Immature natural killer cell (primary cell): ENCODE measurements at places on chromosomes 6 and 20.

GRCh38 chr6:79538106-79538971 lies 1.1 kb upstream of the LCA5 start:
- DNase-seq = no peak

DNA sequence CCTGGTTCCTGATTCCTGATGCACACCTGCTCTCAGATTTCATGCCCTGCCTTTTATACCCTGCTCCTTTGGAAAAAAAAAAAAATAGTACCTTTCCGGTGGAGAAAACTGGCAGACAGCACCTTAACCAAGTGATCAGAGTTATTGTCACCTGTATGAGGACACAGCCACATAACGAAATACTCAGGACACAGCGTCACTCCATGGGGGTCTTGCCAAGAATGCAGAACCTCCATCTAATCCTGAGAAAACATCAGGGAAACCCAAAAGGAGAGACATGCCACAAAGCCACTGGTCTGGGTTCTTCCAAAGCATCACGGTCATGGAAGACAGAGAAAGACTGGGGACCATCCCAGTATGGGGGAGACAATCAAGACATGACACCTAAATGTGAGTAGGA lies 29.1 kb downstream of the BFSP1 start:
- no peak for DNase-seq

DNA sequence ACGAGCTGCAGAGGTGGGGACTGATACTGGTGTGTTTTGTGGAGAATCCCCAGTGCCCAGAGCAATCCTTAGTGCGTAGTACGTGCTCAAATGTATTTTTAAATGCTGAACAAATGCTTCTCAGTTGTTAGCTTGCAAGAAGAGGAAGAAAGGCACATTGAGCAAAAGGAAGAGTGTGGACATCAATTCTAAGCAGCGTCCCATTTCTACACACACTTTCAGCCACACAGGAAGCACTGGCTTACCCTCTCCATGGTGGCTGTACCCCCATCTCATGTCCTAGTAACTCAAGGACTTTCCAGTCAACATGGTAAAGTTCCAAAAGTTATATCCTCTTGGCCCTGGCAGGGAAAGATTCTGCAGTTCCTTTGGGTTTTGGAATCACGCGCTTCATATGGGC lies 98.8 kb upstream of the NXT1 start:
- DNase-seq = no peak

GRCh38 chr6:74091136-74091793 lies 395.3 kb downstream of the CD109 start:
- DNase-seq = no peak

GRCh38 chr6:37675606-37676005 lies 22.1 kb downstream of the MDGA1 start:
- DNase-seq = no peak

- DNase-seq = no peak
Measured at GRCh38 chr6:146775220-146775619, 176.4 kb downstream of the ADGB start.

DNA sequence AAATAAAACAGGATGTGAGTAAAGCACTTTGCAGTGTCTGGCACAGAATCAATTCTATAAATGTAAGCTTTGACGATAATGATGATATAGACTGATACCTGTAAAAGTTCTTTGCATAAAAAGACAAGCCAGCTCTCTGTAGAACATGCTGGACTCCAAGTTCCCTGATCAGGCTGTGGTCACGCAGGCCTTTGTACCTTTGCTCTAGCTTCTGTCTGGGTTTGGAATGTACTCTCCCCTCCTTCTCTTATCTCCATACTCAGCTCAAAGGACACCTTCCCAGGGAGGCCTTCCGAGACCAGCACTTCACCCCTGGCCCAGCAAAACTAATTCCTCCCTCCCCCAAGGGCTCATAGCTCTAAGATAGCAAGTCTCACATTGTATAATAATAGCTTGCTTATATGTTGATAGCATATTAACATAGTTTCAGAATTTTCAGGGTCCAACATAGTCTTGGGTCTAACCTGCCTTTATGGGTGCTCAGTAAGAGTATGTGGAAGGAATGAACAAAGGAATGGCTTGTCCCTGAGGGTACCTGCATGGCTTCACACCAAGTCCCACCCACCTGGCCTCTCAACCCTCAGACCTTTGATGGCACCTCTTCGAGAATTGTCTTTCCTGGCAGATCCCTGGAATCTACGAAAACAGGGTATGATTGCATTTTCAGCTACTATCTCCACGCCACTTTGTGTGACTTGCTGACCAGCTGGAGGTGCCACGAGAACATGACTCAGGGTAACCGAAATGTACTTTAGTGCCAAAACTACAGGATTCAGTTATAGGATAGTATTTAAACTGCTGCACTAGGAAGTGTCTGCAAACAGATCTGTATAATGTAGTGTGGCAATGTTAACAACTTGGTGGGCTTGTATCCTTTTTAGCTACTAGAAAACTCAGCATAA lies 41.7 kb upstream of the PIM1 start:
- DNase-seq = no peak

GRCh38 chr6:147117011-147117410 lies 87.2 kb upstream of the STXBP5 start:
- no peak for DNase-seq

DNA sequence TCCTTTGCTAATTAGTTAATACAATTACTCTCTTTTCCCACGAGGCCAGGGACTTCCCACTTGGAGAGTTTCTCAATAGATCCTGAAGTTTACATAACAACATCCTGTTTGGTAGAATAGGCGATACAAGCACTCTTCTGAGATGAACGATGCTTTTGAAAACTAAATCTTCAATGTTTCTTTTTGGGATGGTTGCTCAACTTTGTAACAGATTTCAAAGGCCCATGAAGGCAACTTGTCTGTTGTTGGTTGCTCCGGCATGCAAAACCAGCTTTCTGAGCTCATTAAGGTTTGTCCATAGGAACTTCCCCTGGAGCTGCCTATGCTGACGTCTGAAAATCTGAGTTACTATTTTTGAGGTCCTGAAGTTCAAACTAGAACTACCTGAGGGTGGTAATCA lies 25.9 kb upstream of the ROS1 start:
- DNase-seq = no peak

DNA sequence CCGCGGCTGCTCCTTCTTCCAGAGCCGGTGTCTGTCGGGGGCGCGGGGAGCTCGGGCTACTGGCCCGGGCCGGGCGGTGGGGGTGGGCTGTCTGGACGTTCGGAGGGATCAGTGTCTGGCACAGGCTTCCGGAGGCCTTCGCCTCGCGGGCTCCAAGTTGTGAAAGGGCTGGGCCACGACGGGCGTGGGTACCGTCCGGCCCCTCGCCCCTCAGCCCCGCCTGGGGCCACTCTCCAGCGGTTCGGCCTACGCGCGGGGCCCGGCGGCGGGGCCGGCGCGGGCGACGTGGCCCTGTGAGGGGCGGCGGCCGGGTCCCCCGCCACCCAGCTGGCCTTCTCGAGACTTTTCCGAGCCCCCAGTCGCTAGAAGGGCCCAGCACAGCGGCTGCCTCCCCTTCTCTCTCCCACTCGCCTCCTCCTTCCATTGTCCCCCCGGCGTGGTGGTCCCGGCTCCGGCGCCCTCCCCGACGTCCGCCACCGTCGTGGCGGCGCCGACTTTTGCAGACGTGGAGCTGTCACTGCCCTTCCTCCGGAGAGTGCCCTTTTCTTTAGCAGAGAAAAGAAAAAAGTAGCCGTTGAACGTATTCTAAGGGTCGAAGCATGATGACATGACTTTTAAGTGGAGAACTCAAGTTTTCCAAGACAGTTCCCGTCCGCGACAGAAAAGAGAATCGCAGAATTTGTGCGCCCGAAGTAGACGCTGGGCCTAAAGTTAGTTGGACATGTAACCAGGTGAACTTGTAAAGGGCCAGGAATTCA lies 571 bp downstream of the ITCH start:
- DNase-seq = no peak

GRCh38 chr6:40482532-40482931 lies 104.6 kb downstream of the LRFN2 start:
- DNase-seq = no peak

GRCh38 chr20:6055161-6055783 lies 1.4 kb upstream of the LRRN4 start:
- no peak for DNase-seq

DNA sequence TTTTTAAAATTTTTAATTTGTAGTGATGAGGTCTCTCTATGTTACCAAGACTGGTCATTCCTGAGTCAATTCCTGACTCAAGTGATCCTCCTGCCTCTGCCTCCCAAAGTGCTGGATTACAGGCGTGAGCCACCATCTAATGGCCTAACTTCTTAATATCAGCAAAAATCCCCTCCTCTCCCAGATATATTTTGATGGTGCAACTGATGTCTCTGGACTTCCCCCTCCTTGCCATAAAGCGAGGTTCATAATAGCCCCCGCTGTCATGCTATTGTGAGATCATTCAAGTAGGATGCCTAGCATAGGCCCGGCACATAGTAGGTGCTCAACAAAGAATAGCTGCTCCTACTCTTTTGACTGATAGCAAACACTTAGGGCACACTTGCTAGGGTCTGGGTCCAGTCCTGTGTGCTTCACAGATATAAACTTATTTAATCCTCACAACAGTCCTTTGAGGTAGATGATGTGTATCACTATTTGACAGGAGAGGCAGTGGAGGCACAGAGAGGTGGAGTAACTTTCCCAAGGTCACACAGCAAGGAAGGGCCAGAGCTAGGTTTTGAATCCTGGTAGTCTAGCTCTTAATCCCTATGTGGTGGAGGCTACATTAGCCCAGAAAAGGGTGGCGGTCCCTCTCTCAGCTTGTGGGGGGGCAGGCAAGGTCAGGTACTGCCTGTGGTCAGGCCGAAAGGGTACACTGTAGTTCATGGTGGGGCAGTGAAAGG lies 14.6 kb downstream of the SRC start:
- no peak for DNase-seq

DNA sequence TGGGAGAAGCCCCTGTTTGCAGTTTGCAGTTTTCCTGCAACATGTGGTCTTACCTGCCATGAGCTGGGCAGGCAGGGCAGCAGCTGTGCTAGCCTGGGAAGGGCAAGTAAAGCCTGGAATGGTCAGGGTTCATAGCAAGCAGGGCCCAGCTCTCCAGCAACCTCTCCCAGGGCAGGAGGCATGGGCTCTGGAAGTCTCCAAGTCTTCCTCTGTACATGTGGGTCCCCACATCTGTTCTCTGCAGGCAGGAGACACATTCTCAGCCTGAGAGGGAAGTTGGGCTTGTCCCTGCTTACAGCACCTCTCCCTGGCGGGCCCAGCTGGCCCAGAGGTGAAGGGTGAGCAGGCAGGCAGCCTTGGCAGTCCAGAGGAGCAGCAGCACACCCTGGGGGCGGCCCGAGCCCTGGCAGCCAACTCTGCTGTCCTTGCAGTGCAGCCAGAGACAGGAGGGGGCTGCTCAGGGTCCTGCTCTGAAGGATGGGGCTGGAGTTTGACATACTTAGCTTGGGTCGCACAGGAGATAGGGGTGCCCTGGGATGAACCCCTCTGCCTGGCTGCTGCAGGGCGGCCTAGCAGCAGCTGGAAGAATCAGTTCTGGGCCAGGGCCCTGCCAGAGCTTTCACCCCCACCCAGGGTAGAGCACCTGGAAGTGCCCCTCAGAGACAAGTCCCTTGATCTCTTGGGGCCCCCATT lies 176.0 kb downstream of the MRPL14 start:
- peak; percentile 13 for DNase-seq

GRCh38 chr20:19320005-19320404 lies 107.6 kb downstream of the SLC24A3 start:
- no peak for DNase-seq

DNA sequence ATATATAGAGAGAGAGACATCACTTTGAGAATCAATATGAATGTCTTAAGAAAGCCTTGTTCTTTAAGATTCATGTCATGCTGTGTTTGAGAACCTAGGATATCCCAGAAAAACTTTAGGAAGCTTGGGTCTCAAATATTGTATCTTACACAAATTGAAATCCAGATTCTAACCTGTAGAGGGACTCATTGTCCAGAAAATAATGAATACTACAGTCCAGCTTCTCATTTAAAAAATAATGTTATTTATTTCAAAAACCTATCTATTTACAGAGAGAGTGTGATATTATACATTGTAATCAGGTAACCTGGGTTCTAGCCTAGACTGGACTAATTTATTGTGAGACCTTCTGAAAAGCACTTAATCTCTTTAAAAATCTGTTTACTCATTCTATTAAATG lies 4.2 kb downstream of the RFX6 start:
- DNase-seq = no peak

GRCh38 chr6:29661071-29661470 lies 4.2 kb downstream of the MOG start:
- no peak for DNase-seq

DNA sequence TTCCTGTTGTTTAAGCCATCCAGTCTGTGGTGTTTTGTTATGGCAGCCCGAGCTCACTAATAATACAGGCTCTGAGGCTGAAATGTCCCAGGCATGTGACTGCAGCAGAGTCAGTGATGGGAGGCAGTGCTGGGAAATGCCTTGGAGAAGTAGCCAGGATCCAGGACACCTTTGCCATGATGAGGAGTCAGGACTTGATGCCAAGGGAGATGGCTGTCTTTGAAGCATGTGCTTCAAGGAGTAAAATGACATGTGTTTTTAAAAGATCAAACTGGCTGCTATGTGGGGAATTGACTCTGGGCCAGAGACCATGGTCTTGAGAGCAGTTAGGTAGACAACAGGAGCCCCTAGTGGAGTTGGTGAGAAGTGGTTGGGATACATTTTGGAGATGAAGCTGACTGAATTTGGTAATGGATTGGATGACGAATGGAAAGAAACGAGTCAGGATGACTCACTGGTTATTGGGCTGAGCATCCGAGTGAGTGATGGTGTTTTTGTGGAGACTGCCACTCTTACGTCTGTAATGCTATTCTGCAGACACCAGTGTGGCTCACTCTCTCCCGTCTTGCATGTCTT lies 322.2 kb downstream of the PLCB1 start:
- DNase-seq = no peak

- no peak for DNase-seq
Measured at GRCh38 chr6:89862273-89862672, 32.0 kb upstream of the GJA10 start.

DNA sequence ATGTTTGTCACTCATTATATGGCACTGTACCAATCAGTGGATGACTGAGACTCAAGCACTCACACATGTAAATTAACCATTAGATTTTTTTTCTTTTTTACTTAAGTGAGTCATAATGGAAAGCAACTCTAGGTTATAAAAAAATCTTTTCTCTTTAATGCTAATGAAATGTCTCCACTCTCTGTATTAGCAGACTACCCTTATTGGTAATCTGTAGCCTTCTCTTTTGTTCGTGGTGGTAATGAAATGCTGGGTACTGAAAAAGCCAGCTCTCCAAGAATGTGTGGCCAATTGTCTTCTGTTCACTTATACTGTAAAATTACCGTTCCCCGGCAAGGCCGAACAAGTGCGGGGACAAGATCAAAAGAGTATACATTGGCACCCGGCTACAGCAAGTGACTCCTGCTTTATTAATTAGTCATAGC lies 69.0 kb downstream of the AFG1L start:
- no peak for DNase-seq

GRCh38 chr20:46088409-46089166 lies 1.2 kb downstream of the NCOA5 start:
- no peak for DNase-seq

GRCh38 chr6:115838763-115839401 lies 221.8 kb downstream of the FRK start:
- DNase-seq = no peak

GRCh38 chr20:19254956-19255355 lies 42.5 kb downstream of the SLC24A3 start:
- no peak for DNase-seq

- no peak for DNase-seq
Measured at GRCh38 chr6:35724059-35724458, 12.8 kb upstream of the ARMC12 start.
